ENCODE measurements at places on chromosomes 11 and 22.

DNA sequence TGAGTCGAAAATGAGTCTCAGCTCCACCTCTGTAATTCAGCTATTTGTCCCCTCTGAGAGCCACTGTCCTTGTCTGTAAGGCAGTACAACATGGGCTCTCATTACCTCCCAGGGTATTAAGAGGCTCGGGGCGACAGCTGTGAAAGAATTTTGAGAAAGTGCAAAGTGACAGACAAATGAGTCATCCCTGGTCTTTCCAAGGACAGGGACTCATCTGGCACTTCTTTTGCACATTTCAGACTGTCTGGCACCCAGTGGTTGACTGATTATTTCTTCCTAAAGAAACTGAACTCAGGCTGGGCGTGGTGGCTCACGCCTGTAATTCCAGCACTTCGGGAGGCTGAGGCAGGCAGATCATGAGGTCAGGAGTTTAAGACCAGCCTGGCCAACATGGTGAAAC lies 62.1 kb upstream of the ARFGAP3 start:
- no peak for DNase-seq

DNA sequence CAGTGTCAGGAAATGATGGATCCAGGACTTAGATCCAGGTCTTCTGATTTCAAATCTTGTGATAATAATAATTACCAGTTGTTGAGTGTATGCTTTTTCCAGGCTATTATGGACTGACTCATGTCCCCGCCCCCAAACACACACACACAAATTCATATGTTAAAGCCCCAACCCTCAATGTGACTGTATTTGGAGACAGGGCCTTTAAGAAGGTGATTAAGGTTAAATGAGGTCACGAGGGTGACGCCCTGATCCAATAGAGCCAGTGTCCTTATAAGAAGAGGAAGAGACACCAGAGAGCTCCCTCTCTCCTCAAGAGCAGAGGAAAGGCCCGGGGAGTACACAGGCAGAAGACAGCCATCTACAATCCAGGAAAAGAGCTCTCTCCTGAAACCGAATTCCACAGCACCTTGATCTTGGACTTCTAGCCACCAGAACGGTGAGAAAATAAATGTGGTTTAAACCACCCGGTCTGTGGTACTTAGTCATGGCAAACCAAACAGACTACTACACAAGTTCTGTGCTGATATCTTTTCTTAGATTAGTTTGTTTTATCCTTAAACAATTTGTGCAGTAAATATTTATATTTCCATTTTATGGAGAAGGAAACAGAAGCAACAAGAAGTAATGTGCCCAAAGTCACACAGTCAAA lies 8.2 kb downstream of the TMPRSS5 start:
- no peak for DNase-seq

- no peak for DNase-seq
Observed at GRCh38 chr11:13315517-13316432, 38.2 kb downstream of the BMAL1 start.

DNA sequence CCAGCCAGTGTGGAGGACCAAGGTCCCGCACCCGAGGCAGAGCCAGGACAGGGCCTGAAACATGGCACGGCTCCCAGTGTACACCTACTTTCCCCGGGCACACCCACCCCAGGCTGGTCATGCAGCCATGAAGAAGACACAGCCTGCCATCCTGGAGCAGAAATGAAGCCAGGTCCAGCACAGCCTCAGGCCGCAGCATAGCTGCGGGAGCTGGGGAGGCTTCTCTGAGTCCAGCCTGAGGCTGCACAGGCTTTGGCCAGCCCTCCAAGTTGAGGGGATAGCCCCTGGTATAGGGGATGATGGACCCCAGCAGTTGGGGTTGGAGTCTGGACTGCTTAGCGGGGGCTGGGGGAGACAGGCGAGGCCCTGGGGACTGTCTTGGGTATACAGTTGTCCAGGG lies 2.9 kb upstream of the HDAC10 start:
- no peak for DNase-seq

- no peak for DNase-seq
Observed at GRCh38 chr11:41414771-41415440, 44.5 kb downstream of the LRRC4C start.

GRCh38 chr11:120909676-120910416 lies 114.1 kb upstream of the TBCEL start:
- DNase-seq: no peak

DNA sequence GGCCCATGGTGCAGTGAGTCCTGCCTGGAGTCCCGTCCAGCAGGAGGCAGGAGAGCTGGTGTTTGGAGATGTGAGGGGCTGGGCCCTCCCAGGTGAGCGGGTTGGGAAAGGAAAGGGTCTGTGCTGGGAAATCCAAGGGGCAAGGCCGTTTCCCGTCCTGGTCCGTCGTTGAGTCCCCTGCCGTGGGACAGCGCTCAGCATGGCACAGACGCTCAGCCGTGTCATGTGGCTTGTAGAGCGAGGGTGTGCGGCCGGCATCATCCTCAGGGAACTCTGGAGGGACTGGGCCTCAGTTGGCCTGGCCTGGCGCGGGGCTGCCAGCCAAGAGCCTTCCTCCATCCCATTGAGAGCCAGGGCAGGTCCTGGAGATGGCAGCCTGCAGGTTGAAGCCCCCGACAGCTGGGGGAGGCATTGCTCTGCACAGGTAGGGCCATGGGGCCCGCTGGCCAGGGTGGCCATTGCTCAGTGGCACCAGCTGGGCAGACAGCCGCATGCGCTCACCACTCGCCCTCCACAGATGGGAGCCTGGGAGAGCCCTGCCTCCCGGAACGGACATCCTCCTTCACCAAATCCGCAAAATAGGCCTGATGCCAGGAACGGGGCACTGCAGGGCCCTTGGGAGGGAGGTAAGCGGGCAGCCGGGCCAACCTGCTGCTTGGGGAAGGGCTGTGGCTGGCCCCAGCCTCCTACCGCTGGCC lies 28.7 kb downstream of the KCNQ1 start:
- no peak for DNase-seq

- DNase-seq: no peak
Observed at GRCh38 chr11:33419924-33420323, 162.7 kb downstream of the HIPK3 start.

GRCh38 chr11:43845816-43846215 lies 34.8 kb upstream of the ALKBH3 start:
- no peak for DNase-seq

GRCh38 chr11:86513746-86514373 lies 139.2 kb downstream of the CCDC81 start:
- no peak for DNase-seq

- DNase-seq: no peak
Observed at GRCh38 chr11:94032066-94032465, 10.9 kb downstream of the HEPHL1 start.

- DNase-seq: no peak
Observed at GRCh38 chr11:95485115-95485900, 254.3 kb upstream of the SESN3 start.

DNA sequence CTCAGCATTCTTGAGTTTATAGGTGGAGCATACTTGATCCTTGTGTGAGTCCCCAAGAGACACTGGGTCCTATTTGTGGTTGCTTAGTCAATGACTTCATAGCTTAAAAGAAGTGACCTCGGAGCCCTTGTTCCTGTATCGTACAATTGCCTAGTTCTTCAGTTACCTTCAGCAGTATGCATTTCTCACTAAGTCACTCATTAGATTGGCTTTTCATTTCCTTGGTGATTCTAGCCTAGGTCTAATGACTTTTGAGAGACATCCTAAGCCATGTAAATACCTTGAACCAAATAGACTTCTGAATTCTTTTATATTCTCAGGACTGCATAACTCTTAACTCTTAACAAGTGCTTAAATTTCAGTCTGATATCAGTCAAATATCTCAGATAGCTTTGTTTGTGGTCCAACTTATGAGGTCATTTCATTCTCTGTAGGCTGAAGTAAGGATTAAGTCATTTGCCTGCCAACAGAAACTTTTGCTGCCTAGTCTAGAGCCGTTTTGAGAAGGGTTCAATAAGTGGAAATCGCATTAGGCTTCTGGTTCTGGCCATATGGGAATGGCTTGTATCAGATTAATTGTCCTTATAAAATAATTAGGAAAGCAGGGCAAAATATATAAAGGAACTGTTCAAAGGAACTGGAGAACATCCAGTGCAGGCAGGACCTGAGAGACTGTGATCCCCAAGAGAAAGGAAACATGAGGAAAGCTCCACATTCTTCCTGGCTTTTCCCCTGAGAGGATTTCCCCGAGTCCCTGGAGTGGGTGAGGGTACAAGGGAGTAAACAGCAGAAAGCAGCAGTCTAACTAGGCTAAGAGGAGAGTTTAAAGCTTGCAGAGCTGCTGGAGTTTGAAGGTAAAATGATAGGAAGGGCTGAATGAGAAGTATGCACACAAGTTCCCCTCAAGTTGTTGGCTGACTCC lies 39.9 kb downstream of the TRAF6 start:
- no peak for DNase-seq

DNA sequence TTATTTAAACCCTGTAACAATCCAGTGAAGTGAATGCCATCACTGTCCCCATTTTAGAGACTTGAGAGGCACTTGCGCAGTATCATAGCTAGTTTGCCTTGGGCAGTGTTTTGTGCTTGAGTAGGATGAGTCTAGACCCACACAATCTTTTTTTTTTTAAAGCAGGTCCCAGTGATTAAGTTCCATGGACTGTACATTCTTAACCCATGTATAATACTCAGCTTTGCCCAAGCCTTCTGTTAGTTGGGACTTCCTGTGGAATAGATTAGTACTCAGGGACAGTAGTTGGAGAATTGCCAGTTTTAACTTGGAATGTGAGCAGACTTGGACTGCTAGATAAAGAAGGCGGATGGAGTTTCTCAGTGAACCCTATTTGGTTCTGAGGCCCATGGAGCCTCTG lies 108.6 kb upstream of the RASSF10 start:
- DNase-seq: no peak

DNA sequence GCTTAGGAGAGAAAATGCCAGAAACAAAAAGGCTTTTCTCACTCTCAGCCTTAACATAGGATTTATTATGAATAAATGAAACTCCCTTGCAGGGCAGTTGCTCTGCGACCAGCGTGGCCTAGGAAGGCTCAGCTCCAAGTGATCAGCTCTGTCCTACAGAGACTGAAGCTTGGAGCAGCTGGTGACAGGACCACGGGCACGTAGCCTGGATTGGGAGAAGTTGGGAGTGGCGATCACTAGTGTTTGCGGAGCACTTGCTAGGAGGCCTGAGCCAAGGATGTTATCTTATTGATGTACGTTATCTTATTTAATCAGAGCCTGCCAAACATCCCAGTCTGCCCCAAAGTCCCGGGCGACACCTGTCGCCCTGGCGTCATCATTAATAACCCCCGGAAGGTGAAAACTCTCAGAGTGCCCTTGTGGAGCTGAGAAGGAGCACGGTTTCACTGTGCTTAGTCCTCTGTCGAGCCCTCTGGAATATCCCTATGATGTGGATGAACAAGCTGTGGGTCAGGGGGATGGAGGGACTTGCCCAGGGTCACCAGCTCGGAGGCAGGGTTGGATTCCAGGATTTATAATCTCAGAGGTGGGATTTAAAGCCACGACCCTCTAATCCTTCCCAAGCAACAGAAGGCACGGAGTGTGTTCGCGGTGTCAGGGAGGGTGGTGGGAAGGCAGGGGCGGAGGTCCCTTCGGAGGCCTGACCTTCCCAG lies 40.8 kb upstream of the SMIM38 start:
- no peak for DNase-seq

- DNase-seq: no peak
Observed at GRCh38 chr11:74097686-74098237, 73.0 kb downstream of the C2CD3 start.

DNA sequence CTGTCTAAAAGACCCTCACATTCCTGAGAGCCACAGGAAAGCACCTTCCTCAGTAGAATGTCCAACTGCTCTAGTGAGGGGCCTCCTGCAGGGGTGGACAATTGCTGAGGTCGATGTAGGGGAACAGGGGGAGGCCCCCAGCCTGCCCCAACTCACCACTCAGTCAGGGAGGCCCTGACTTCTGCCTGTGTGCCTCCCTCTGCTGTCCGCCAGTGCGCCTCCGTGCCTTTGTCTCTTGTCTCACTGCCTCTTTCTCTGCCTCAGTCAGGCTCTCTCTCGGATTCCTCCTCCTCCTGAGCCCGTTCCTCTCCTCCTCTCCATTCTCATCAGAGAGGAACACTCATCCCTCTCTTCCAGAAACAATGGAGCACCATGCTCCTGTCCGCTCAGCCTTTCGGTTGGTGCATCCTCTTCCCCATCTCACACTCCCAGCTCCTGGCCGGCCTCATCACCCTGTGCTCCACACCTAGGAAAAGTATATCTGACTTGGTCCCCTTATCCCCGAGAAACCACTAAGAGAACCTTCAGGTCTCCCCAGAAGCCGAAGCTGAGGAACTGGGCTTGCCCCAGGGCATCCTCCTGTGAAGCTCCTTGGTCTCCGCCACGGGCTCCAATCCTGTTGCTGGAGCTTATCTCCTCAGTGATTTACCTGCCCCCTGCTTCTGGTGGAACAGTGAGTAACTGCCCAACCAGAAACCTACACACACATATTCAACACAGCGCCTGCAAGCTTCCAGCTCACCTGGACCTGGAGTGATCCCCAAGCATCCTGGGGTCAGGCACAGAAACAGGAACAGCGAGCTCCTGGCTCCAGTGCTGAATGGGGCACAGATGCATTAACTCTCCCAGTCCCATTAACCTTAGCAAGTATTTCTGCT lies 2.3 kb downstream of the B3GAT1 start:
- DNase-seq: no peak

DNA sequence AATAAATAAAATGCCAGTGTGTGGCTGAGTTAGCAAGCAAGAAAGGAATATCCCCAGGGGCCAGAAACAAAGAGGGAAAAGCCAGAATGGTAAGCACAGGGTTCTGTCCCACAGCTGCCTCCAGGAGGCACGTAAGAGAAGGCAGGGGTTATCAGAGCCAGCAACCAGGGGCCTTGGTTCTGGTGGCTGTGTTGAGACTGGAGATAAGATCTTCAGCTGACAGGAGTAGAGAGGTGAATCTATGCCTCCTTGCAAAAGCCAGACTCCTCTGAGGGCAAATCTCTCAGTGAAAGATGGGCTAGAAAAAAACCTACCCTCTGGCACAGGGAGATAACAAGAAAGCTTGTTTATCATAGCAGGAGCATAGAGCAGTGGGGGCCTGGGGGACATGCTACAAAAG lies 29.8 kb upstream of the NFAM1 start:
- DNase-seq: no peak

GRCh38 chr22:32063701-32064100 lies 20.6 kb downstream of the SLC5A1 start:
- no peak for DNase-seq

- DNase-seq: no peak
Observed at GRCh38 chr11:27201454-27202302, 161.1 kb downstream of the BBOX1 start.

GRCh38 chr11:13446444-13446843 lies 16.6 kb downstream of the BTBD10 start:
- DNase-seq: no peak

- DNase-seq: no peak
Observed at GRCh38 chr11:65418431-65418680, 4.2 kb upstream of the NEAT1 start.

DNA sequence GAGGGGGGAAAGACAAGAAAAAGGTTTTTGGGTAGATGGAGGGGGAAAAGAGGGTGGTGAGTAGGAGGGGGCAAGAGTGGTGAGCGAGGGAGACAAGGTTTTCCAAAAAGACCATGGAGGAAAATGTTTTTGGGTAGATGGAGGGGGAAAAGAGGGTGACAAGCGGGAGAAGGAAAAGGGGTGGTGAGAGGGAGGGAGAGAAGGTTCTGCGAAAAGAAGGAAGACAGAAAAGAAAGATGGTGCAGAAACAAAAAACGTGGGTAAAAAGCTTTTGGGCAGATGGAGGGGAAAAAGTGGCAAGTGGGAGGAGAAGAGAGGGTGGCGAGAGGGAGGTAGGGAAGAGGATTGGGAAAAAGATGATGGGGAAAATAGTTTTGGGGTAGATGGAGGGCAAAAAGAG lies 116.0 kb upstream of the SERPIND1 start:
- DNase-seq: no peak

GRCh38 chr11:76256448-76256847 lies 50.1 kb upstream of the WNT11 start:
- no peak for DNase-seq

GRCh38 chr11:117488996-117489952 lies 161.6 kb downstream of the CEP164 start:
- DNase-seq: no peak
